Sigmoid colon (tissue), 7 donors: ENCODE measurements at places on chromosomes 3 and 15. TPM values are rescaled to one million over a fixed set of nuclear protein-coding genes. Genes with fewer than 3 reads are reported as not detected.

DNA sequence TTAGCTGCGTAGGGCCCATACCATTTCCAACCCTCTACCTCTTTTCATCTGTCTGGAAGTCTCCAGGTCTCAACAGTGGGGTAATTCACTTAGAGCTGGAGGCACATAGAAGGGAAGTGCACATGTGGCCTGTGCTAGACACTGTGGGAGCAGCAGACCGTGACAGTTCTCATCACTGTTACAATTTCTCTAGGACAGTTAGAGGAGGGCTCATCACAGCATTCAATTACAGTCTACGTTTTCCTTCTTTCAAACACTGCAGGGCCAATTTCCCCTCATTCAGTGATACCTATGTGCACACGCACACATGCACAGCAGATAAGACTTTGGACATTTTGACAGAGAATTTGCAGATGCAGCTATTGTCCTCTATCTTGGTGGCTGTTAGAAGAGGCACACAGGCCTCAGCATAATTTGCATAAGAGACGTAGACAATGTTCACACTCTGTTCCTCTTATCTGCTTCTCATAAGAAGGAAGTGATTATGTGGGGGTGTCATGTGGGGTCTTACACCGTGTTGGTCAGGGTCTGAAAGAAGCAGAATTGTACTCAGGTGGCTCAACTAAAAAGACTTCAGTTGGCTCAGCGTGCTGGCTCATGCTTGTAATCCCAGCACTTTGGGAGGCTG, 12.6 kb upstream of the HRG start:
- H3K4me1 ChIP-seq = no peaks in the 10 kb centered on the region
- no peak for DNase-seq
- H3K27ac ChIP-seq = no peak overlapping the region
- H3K27me3 ChIP-seq = no peaks in the 10 kb centered on the region
- H3K36me3 ChIP-seq = no peaks in the 10 kb centered on the region
- no peak overlapping the region for H3K4me3 ChIP-seq

DNA sequence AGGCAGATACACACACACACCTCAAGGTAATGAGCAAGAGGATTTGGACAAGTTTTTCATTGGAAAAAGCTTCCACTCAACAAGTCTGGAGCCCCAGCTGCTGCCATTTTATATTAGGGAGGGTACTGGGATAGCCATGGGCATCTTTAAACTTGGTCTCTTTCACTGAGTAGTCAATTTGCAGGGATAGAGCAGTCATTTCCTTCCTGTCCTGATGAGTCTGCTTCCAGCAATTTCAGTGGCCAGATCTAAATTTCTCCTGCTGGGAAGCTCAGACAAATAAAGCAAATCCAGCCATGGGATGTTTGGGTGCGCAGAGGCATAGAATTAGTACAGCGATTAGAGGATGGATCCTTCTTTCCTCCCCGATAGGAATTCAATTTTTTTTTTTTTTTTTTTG, 874 bp upstream of the ERC2 start:
- peaks cover 18% of the 10 kb centered on the region for H3K4me1 ChIP-seq
- no peak overlapping the region for H3K27ac ChIP-seq
- DNase-seq = no peak
- peaks cover 25% of the 10 kb centered on the region for H3K27me3 ChIP-seq

GRCh38 chr3:109081746-109082510, 36.0 kb downstream of the MORC1 start:
- H3K27ac ChIP-seq = no peak overlapping the region
- no peak overlapping the region for H3K4me3 ChIP-seq
- no peaks in the 10 kb centered on the region for H3K4me1 ChIP-seq
- no peaks in the 10 kb centered on the region for H3K36me3 ChIP-seq
- no peaks in the 10 kb centered on the region for H3K27me3 ChIP-seq
- DNase-seq = no peak

- H3K36me3 ChIP-seq = no peaks in the 10 kb centered on the region
- no peak overlapping the region for H3K27ac ChIP-seq
- no peaks in the 10 kb centered on the region for H3K27me3 ChIP-seq
Measured at GRCh38 chr3:17639257-17639656, 103.2 kb downstream of the TBC1D5 start.

NAALADL2 gene
- total RNA-seq = 6.0 TPM

DNA sequence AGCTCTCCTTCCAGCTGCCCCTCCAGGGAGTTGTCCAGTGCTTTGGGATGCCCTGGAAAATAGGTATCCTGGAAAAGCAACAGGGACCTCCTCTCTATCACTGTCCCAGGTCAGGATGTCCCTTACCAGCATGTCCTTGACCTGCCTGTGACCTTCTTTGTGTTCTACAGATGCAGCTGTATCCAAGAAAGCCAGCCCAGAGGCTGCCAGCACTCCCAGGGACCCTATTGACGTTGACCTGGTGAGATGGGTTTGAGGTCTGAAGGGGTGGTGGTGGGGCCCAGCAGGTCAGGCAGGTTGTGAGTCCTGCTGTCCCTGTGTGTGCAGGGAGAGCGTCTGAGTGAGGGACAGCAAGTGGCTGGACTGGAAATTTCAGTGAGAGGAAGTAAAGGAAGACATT, 30.2 kb downstream of the PML start:
- H3K36me3 ChIP-seq = peaks cover 31% of the 10 kb centered on the region
- no peaks in the 10 kb centered on the region for H3K27me3 ChIP-seq
- H3K4me3 ChIP-seq = no peak overlapping the region
- H3K4me1 ChIP-seq = no peaks in the 10 kb centered on the region

TNNC1 gene
- total RNA-seq = 2.9 TPM

UPK1B gene
- not detected for total RNA-seq

SLC24A5 gene
- total RNA-seq = not detected

GOLGA6D gene
- total RNA-seq = not detected

GRCh38 chr3:66496746-66497145, 4.1 kb downstream of the LRIG1 start:
- H3K4me3 ChIP-seq = peak overlapping the region; percentile 90
- peaks cover 2% of the 10 kb centered on the region for H3K4me1 ChIP-seq
- DNase-seq = no peak
- H3K36me3 ChIP-seq = no peaks in the 10 kb centered on the region
- peak overlapping the region; percentile 95 for H3K27ac ChIP-seq
- H3K27me3 ChIP-seq = no peaks in the 10 kb centered on the region

C3orf20 gene
- not detected for total RNA-seq

DNA sequence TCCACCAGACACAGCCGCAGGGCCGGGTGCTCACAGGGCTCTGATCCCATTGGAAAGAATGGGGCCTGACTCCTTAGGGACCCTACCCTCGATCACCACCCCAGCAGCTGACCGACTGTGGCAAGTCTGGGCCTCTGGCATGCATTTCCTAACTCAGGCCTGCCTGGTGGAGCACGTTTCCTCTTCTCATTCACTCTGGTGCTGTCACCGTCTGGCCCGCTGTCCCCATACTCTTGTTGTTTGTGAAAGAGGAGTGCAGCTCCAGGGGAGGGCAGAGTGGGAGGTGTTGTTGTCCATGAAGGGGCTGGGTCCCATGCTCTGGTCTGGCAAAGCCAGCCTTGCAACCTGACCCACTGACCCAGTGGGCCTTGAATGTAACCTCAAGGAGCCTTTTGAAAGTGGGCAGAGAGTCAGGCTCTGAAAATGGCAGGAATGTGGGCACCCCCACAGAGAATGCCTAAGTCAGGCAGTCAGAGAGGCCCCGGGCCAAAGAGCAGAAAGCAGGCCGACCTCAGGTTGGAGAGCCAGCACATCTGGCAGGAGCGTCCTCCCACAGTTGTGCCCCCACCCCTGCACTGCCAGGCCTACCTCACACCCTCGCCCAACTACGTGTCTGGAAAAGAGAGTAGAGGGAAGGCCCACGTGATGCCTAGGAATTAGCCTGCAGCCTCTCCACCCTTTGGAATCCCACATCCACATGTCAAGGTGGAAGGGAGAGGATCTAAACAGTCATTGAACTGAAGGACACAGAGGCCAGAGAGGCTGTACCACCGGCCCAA, 10.9 kb downstream of the SEMA7A start:
- DNase-seq = no peak
- no peak overlapping the region for H3K4me3 ChIP-seq
- H3K27ac ChIP-seq = peak overlapping the region; percentile 35
- peaks cover 9% of the 10 kb centered on the region for H3K4me1 ChIP-seq
- H3K36me3 ChIP-seq = no peaks in the 10 kb centered on the region

GRCh38 chr3:12661926-12662592, 1.9 kb downstream of the RAF1 start:
- H3K27ac ChIP-seq = peak overlapping the region; percentile 100
- H3K4me1 ChIP-seq = no peaks in the 10 kb centered on the region
- no peak for DNase-seq
- H3K27me3 ChIP-seq = no peaks in the 10 kb centered on the region
- H3K36me3 ChIP-seq = no peaks in the 10 kb centered on the region

GRCh38 chr15:91348752-91349500, 248.9 kb downstream of the SV2B start:
- no peaks in the 10 kb centered on the region for H3K4me1 ChIP-seq
- H3K27ac ChIP-seq = no peak overlapping the region
- no peak for DNase-seq
- no peaks in the 10 kb centered on the region for H3K27me3 ChIP-seq
- no peak overlapping the region for H3K4me3 ChIP-seq
- H3K36me3 ChIP-seq = no peaks in the 10 kb centered on the region

GRCh38 chr3:133925960-133926735, 30.5 kb upstream of the RAB6B start:
- H3K4me1 ChIP-seq = no peaks in the 10 kb centered on the region
- H3K36me3 ChIP-seq = no peaks in the 10 kb centered on the region
- no peak overlapping the region for H3K4me3 ChIP-seq
- no peaks in the 10 kb centered on the region for H3K27me3 ChIP-seq
- H3K27ac ChIP-seq = no peak overlapping the region
- no peak for DNase-seq

DNA sequence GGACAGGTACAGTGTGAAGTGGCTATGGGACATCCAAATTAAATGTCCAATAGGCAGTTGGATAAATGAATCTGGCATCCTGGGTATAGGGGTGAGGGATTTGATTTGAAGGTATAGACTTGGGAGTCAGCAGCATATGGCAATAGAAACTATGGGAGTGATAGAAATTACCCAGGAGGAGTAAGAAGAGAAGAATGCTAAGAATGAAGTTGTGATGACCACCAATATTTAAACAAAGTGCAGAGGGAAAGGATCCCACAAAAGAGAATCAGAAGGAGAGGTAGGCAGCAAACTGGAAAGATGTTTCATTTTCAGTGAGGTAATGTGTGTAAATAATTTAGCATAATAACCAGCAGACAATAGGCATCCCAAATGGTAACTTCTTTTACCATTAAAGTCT, 13.8 kb upstream of the MSL2 start:
- H3K27me3 ChIP-seq = no peaks in the 10 kb centered on the region
- no peak overlapping the region for H3K27ac ChIP-seq
- no peaks in the 10 kb centered on the region for H3K4me1 ChIP-seq
- H3K36me3 ChIP-seq = no peaks in the 10 kb centered on the region
